ENCODE measurements at places on chromosomes 16 and 17.

GRCh38 chr16:23278031-23278430 lies 24.1 kb upstream of the SCNN1B start:
- DNase-seq = no peak

DNA sequence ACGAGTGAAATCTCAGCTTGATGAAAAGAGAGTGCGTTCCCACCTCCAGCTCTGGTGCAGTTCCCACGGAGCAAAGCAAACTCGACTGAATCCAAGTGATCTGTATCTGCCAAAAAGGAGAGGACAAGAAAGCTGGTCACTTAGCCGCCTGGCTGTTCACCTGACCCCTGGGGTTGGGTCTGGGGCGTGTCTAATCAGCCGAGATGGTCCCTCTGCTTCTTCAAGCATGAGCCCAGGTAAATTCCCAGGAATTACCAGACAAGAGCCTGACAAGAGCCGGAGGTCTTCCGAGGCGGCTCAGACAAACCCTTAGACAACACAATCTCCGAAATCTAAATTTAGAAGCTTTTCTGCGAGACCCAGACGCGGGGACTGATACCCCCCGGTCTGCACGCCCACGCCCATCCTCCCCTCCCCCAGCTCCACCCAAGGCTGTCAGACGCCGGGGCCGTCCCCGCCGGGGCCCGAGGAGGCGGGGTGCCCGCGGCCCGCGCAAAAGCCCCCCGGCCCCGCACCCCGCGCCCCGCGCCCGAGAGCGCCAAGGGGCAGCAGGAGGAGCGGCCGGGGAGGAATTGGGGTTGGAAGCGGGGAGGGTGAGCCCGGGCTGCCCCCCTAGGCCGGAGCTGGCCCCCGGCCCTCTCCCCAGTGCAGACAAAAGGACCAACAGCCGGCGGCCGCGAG lies 674 bp downstream of the ZNF821 start:
- DNase-seq = no peak

DNA sequence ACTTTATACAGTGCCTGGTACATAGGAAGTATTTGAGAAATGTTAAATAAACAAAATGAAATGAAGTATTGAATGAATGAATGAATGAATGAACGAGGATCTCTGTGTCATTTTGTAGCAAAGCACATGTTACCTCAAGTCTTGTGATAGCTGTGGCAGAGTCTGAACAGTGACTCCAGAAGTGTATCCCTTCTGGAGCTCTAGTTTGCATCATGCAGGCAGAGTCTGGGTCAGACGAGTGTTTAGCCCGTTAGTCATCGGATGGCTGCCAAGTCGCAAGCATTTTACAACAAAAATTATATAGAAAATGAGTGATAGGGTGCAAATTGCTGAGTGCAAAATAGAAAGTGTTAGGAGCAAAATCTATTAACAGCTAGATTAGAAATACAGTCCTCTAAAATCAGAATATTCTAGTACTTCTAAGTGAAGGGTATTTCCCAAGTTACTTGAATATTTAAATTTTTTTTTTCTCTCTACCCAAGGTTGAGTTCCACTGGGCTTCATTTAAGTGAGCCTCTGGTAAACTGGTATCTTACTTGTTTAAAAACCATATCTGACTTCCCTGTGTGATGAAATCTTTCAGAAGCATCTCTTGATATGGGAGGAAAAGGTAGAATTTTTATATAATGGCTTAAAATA lies 113.3 kb downstream of the FTO start:
- peak; percentile 82 for DNase-seq

DNA sequence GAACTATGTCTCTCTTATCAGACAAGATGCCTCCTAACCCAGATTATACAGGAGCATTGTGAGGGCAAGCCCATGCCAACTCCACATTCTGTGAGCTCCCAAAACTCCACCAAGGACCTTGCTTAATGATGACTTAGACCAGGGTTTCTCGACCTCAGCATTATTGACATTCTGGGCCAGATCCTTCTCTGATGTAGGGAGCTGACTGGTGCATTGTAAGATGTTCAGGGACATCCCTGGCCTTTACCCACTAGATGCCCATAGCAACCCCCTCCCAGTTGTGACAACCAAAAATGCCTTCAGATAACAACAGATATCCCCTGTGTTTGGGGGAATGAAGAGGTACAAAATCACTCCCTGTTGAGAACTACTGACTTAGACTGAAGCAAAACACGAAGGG lies 43.6 kb downstream of the HOXB1 start:
- DNase-seq = no peak

DNA sequence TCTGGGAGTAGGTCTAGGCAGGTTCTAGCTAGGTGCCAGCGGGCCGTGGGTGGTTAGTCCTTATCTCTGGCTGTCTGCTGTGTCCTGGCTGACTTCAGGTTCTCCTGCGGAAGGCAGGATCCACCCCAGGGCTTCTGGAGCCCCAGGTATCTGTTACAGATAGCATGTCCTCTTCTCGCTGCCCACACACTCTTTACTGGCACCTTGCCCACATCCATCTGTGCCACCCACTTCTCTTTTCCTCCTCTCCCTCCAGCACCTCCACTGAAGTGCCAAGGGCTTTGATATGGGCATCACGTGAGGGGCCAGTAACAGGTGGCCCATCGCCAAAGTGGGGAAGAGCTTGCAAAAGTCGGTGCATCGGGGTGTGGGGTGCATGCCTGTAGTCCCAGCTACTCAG lies 4.6 kb upstream of the MPP2 start:
- no peak for DNase-seq

DNA sequence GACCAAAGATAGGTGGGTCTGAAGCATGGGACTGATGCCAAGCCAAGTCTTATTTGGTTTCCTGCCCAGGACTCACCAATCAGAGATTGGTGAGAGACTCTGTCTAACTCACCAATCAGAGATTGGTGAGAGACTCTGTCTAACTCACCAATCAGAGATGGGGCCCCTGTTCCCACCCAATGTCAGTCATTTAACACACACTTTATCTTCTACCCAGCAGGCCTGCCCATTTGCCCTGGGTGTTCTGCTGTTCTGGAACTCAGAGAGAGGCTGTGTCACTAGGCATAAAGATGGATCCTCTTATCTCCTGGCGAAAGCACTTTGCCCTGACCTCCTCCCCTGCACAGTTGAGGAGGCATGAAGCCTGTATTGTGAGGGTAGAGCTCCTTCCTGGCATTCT lies 5.4 kb upstream of the RHOT1 start:
- DNase-seq = no peak

GRCh38 chr16:1211451-1212268 lies 13.4 kb downstream of the TPSG1 start:
- DNase-seq = no peak

DNA sequence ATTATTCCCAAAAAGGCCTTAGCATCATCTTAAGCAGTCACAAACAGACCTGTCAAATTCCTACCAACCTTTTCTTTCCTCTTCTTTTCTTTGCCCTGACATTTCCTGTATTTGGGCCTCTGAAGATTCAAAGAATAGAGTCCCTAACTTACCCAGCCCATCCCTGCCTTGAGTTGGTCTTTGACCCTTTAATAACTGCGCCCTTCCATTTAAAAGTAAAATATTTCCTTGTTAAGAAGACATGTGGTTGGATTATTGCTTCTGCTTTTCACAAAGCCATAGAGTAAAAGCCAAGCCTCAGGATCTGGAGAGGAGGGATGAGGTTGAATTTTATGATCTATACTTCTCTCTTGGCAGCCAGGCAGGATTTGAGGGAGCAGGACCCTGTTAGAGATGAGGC lies 13.2 kb upstream of the CCL23 start:
- no peak for DNase-seq

DNA sequence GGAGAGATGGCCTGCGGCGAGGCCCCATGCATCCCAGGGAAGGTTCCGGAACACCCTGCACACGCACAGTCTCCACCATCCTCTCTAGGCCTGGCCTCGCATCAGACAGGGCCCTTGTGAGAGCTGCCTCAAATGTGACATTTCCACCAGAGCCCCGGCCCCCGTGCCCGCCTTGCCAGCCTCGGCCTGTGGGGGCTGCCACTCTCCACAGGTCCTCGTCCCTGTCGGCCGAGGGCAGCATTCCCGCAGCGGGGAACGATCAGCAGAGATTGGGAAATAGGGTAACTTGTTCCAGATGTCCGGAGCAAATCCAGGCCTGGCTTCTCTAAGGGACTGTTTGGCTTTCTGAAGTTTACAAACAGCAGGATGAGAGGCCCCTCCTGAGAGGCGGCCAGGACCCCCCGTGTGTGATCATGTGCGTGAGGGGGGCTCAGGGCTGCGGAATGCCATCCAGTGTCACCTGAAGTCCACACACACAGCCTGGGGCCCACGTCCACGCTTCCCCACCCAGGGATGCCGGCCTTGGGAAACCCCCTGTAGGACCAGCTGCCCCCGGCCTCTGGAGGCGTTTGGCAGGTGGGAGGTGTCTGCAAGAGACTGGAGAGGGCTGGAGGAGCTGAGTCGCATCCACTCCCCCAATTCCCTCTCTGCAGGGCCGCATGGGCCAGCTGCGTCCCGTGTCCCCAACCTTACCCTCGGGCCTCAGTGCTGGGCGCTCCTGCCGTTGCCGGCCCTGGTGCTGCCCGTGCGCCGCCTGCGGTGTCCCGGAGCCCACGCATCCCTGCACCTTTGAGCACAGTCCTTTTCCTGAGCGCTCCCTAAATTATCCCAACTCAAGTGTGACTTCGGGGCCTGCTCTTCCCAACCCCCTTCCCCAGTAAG lies 70.4 kb downstream of the ZDHHC7 start:
- DNase-seq = no peak

- no peak for DNase-seq
Measured at GRCh38 chr17:64109400-64109799, 20.5 kb downstream of the ERN1 start.

GRCh38 chr17:4083187-4083586 lies 59.6 kb downstream of the ZZEF1 start:
- no peak for DNase-seq

GRCh38 chr16:63982110-63982509 lies 1139.8 kb downstream of the CDH11 start:
- no peak for DNase-seq

DNA sequence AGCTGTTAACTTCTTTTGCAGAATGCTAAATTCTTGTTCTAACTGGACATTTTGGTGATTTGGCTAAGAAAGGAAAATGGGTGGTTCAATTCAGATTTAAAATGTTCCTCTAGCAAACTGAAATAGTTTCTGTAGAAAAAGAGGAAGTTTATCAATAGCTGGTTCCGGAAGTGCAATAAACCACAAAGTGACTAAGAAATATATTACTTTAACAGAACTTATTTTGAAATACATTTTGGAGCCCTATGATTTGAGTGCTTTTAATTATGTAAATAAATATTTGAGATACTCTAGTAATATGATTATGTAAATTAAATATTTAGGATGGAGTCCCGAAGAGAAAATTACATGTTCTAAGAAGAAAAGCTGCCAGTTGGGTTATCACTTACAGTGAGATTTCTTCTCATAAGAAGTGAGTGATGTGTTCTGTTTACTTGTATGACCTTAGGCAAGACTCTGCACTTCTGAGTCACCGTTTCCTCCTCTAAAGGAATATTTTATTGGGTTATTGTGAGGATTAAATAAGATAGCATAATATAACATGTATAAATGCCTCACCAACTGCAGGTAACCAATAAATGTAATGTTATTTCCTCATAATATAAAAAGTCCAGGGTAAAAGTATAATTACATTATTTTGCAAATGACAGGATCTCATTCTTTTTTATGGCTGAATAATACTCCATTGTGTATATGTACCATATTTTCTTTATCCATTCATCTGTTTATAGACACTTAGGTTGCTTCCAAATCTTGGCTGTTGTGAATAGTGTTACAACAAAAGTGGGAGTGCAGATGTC lies at the start of gene EVI2B:
EVI2B (minus strand) TSS at position 73 of the 800 bp plus-strand sequence. CDS start 8,445 bp downstream, outside the sequence.
- peak; percentile 65 for DNase-seq

- no peak for DNase-seq
Measured at GRCh38 chr16:4404247-4404966, 12.0 kb downstream of the CORO7 start.

GRCh38 chr16:84258266-84258665 lies 18.5 kb upstream of the KCNG4 start:
- DNase-seq = no peak

DNA sequence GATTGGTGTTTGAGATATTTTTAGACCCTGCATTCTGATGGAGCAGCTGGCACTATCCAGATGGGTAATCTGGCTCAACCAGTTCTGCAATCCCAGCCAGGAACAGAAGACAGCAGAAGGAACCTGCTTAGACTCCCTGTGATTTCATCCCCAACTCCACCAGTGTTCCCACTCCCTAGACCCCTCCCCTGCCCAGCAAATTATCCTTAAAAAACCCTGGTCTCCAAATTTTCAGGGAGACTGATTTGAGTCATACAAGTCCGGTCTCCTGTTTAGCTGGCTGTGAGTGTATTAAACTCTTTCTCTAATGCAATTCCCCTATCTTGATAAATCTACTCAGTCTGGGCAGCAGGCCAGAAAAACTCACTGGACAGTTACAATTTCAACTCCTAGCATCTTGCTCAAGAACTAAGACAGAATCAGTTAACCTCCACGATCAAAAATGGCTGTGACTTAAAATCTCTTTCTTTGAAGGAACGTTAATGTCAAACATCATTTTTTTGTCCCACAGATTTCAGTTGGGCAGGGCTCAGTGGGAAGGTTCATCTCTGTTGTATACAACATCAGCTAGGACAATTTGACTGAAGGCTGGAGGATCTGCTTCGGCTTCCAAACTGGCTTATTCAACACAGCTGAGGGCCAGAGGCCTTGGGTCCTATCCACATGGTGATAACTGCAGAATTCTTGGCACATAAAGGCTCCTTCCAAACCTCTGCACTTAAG lies 4.9 kb upstream of the RBL2 start:
- no peak for DNase-seq

- DNase-seq = no peak
Measured at GRCh38 chr17:9783050-9783449, 8.3 kb downstream of the DHRS7C start.

- DNase-seq = no peak
Measured at GRCh38 chr17:32519228-32520103, 32.7 kb downstream of the CDK5R1 start.
